ENCODE measurements at places on chromosomes 5 and 9.

DNA sequence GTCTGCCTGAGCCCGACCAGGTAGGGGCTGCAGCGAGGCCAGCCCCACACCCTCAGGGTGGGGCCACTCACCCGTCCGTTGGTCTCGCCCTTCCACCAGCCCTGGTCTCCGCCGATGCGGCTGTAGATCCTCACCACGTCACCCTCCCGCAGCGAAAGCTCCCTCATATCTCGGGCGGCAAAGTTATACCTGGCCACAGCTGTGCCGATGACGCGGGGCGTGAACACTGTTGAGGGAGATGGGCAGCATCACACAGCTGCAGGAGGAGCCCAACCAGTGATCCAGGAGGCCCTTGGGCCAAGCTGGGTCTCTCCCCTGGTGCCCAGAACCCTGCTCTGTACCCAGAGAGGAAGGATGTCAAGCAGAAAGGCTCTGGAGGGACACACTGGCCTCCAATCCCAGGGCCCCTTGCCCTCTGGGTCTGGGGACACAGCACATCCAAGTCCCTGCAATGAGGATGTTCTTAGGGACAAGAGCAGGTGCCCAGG is 30.3 kb upstream of the SARDH start:
- DNase-seq, result no peak

- peak; percentile 9 for DNase-seq
Observed at GRCh38 chr5:58759745-58760144, 176.9 kb downstream of the RAB3C start.

DNA sequence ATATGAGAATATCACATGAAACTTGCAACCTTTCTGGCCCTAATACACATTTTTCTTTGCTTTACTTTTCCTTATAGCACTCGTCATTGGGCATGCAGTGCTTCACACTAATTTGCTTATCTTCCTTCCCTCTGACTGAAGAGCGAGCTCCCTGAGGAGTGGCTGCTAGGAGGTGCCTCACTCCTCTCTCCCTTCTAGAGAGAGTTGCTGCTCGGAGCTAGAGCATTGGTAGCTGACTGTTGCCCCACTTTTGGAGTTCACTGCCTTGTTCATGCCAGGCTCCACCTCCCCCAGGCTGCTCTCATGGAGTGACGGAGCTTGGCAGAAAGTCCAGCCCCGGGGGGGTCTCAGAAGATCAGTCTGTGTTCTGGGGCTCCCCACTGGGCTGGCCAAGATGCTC is 413.2 kb downstream of the MED10 start:
- no peak for DNase-seq

DNA sequence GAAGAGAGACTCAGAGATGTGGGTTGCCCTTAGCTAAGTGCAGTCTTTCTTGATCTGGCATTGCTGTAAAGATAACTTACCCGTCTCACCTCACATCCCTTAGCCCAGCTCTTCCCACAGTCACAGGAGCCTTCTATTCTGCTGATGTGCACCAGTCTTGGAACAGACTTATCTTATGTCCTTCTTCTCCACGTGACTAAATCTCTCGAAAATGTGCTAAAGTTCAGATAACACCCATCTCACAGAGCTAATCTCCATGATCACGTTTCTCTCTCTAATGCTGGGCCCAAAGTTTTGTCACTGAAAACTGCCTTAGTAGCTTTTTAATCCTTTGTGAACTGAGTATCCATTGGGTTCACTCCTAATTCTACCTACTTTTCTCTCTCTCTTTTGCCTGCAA is 16.7 kb downstream of the SLC36A1 start:
- no peak for DNase-seq

DNA sequence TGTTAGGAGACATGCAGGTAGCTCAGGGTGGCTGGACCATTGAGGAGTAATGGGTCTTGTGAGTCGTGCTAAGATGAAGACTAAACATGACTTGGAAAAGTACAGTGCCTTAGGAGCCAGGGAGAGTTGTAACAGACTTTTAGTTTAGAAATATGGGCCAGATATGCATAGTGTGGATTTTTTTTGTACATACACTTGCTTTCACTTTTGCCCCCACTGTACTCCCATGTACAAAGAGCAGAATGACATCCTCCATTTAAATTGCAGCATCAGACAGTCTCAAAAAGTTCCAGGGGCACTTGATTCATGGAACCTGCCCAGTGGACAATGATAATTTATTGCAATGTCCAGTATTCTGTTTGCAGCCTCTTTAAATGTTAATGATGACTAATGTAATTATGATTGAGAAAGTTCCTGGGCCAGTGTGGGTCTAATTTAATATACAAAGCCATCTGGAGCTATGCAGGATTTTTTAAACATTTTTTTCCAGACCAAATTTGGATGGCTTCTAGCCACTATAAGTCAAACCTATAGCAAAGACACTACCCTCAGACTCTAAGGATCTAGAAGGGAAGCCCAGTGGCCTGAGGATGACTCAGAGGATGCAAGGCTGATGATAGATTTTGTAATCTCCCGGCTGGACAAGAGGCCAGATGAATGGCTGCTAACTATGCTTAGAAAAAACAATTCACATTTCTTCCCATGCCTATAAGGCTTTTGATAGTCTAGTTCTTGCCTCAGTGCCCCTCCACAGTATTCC is 80.1 kb downstream of the TRPC7 start:
- DNase-seq, result no peak

DNA sequence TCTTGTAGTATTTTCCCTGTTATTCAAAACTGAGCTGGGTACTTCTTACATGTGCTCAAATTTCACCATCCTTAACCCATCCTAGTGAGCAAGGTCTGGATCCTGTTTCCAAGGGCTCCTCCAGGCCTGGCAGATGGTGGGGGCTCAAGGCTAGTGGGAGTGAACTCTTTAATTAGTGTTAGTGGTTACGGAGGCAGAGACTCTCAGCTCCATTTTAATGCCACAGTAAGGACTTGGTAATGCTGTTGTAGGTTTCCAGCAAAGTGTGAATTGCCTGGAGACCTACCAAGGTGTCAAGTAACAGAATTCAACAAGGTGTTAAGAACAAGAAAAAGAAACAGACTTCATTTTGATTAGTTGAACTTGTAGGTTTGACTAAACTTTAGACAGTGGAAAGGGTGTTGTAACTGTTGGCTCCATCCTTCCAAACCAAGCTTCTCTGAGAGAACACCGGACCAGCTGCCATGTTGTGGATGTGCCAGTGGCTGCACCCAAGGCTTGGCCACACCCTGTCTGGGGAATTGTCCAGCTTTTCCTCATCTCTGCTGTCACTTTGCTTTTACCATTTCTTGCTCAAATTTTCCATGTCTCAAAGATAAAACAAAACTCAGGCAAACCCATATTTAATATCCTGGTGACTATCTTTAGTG is 98.7 kb downstream of the ADCY2 start:
- no peak for DNase-seq

- peak; percentile 53 for DNase-seq
Observed at GRCh38 chr9:83422527-83422926, 115.7 kb downstream of the FRMD3 start.

GRCh38 chr5:149216496-149216895 is 55.2 kb upstream of the AFAP1L1 start:
- no peak for DNase-seq

GRCh38 chr5:160550075-160550474 is 128.4 kb downstream of the PTTG1 start:
- no peak for DNase-seq

- no peak for DNase-seq
Observed at GRCh38 chr9:71822935-71823334, 54.6 kb upstream of the CEMIP2 start.

DNA sequence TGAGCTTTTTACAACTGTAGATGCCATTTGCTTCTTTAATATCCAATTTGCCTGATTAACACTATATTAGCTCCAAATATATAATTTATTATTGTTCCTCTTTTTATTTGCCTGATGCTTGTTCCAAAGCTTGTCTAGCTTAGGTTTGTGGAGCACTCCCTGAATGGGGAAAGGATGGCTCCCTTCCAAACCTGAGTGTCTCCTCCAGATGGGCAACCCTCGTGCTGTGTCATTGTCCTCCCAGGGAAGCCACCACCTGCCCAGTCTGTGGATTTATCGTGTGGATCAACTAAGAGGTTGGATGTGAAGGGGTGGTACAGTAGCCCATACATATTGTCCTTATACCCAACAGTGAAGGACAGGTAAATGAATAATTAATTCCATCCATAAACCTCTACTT is 404.9 kb downstream of the CDK5RAP2 start:
- no peak for DNase-seq

GRCh38 chr9:6194934-6195333 is 20.7 kb upstream of the IL33 start:
- DNase-seq, result no peak

- no peak for DNase-seq
Observed at GRCh38 chr5:119373449-119373858, 17.6 kb downstream of the TNFAIP8 start.

- peak; percentile 90 for DNase-seq
Observed at GRCh38 chr5:119411361-119412278, 40.7 kb upstream of the HSD17B4 start.

GRCh38 chr5:58258984-58259684 is 200.8 kb downstream of the PLK2 start:
- no peak for DNase-seq

DNA sequence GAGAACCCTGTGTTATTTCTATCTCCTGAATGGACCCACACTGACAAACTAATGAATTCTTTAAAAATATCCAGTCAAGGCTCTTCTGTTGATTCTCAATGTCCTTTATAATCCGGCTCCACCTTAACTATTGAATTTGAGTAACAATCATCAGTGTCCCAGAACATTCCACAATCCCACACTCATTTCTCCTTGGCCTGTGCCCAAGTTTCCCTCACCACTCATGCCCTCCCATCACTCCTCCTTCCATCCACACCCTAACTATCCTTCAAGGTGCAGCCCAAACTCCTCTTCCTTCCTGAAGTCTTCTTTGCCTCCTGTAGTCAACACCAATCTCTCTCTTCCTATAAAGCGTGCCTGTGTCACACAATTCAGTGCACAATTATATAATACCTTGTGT is 106.1 kb downstream of the NUDT12 start:
- DNase-seq, result no peak

DNA sequence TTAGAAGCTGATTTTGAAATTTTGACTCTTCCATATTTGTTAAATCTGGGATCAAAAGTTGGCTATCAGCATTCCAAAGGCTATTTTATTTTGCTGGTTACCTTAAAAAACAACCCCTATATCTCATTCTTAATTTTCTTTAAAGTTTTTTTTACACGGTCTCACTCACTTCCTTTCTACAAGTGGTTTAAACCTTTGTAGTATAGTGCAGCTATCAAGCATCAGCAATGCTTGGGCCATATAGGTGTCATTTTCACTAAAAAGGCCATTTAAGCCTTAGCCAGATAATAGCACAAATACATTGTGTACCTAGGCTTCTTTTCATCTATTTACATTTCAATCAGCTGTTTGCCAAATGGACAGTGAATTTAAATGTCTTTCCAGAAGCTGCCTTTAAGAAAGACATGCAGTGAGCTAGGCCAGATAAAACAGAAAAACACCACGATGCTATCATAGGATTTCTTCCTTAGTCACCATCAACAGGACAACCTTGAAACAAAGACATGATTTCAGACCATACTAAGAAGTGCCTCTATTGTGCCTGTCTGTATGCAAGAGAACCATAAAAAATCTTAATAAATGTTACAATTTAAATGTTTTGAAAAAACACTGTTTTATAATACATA is 104.2 kb downstream of the RAPGEF6 start:
- DNase-seq, result no peak

DNA sequence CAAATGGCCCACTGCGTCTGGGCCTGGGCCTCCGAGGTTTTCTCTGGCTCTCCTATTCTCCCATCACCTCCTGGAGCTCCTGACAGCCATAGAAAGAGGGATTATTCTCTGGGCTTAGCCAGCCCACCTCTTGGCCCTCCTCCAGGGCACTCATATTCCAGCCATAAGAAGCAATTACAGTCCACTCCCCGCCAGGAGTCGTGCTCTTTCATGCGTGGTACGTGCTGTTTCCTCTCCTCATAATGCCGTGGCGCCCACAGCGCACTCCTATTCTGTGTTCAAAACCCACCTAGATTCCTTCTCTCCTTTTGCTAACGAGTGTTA is 240.8 kb upstream of the ZNF462 start:
- DNase-seq, result no peak

DNA sequence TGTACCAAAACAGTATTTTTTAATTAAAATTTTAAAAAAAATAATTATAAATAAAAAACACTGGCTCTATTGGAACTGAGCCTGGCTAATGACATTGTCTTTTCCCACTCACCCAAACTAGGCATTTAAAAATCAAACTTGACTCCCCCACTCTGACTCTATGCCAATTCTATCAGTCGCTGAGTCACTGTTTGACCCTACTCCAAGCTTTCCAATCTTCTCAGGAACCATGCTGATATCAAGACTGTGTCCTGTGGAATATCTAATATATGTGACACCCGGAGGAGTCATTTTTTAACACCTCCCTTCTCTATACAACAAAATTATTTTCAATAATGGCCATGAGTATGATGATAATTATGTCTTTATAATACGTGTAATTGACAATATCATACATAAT is 171.6 kb upstream of the RASEF start:
- peak; percentile 4 for DNase-seq

- no peak for DNase-seq
Observed at GRCh38 chr5:138065102-138065501, 18.7 kb upstream of the WNT8A start.
